Ecto neural progenitor cell (in vitro differentiated cells): ENCODE measurements at places on chromosomes 2 and 18.

GRCh38 chr2:47026748-47027534 is 111.3 kb upstream of the MCFD2 start:
- DNase-seq: no peak

DNA sequence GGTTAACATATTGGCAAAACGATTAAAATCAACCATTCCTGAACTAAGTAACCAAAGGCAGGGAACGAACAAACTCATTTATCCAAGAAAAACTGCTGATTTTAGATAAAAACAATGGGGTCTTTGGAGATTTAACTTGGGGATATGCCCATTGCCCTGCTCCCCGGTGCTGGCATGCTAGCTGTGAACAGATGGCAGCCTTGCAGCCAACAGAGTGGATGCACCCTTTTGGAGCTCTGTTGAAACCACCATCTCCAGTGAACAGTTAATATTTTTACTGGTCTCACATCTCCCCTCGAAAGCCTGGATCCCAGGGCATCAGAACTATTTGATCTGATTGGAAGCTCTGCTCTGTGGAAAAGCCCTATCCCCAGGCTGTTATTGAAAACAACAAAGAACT is 303.1 kb downstream of the TGIF1 start:
- DNase-seq: no peak

- no peak for DNase-seq
These were observed 14.3 kb downstream of the HTR2B start for GRCh38 chr2:231110551-231110950.

DNA sequence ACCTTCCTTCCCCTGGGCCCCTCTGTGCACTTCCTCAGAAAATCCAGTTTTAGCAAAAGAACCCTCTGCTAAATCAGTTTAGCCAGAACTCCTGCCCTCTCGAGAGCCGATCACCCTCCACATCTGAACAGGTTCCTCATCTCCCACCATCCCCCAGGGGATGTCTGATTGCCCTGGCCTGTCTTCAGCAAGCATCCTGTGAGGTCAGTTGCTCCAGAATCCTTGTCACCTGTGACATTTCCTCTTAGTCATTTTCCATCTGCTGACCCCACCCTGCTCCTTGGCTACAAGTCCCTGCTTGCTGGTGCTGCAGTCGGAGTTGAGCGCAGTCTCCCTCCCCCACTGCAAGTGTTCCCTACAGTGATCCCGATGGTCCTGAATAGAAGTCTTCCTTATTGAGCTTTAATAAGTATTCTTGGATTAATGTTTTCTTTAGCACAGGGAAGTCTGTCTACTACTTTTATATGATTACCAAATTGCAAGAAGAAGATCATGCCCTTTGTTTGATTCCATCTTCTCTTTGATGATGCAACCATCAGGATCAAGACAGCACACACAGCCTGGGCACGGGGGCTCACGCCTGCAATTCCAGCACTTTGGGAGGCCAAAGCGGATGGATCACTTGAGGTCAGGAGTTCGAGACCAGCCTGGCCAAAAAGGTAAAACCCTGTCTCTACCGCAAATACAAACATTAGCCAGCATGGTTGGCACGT is 30.9 kb upstream of the UBE2F start:
- DNase-seq: no peak

DNA sequence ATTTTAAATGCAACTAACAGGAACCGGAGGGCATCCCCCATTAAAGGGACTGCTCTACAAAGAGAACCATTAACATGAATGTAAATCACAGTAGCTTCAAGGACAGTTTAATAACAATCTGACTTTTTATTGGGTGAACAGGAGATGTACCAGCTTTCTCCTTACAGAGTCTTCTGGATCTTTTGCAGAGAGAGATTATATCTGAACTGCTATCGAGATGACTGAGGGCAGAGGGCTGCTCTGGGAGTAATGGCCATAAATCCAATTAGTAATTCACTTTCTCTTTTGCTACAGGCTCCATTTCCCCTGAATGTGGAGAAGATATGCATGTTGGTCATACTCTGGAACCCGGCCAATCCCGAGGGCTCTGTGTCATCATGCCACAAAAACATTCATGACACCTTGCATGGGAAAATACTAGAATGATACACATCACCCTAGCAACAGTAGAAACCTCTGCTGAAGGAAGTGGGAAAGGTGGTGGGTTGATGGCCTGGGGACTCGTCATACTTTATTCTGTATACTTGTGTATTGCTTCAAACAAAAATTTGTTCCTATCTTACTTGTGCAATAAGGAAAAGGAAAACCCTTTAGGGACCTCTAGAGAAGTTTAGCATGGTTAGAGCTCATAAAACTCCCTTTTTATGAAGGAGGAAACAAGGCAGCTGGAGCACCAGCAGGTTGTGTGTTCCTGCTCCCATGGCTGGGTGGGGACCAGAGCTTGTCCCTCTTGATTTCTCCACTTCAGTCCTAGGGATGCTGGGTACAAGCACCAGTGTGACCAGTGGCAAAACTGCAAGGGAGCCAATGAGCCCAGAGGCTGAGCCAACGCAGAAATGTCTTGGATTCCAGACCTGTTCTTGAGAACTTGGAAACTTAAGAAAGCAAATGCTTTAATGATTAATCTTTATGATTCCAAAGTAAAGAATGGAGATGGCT is 26.0 kb downstream of the CTAGE1 start:
- no peak for DNase-seq

GRCh38 chr2:75199428-75200011 is at the start of gene TACR1:
TACR1 (minus strand) TSS chr2:75199520; CDS start chr2:75198934, 586 bp downstream.
- DNase-seq: peak; percentile 78

- no peak for DNase-seq
These were observed 53.0 kb downstream of the LYPD6 start for GRCh38 chr2:149383340-149383739.

DNA sequence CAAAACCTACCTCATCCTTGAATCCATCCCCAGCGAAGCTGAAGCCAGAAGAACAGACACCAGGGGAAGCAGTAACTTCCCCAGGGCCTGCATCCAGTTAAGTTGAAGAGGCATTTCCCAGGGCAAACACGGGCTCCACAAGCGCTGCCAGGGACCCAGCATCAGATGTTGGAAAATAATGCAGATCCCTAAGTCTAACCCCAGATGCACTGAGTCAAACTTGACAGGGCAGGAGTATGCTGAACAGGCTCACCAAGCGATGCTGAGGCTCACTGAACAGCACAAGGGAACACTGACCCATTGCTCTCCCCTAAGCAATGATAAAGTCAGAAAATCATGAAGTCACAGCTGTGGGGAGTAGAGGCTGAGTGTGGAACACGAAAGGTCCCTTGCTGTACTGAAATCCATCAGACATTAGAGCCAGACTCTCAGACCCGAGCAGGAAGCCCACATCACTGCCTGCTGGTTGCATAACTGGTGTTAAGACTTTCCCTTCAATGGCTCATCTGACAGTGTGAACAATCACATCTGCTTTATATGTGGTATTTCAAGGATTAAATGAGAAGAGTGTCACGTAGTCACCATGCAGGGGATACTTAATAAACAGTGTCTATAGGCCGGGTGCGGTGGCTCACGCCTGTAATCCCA is 36.2 kb downstream of the TNS1 start:
- no peak for DNase-seq

- DNase-seq: no peak
These were observed 105.0 kb upstream of the SH3BP4 start for GRCh38 chr2:234846599-234847363.

DNA sequence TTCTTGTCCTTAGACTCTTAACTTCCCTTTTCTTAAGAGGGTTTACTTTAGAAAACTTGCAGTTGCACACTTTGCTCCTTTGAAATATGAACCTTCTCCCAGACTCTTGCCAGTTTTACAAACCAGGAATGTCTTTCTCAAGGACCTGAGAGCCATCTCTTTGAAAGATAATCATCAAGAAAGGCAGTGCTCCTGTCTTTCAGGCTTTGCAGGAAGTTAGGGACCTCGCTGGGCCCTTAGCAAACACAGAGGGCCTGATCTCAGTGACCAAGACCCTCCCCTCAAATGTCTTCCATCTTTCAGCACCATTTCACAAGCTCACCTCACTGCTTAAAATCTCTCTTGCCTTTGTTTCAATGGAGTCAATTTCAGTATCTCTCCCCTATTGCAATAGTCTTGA is 32.0 kb upstream of the NYAP2 start:
- DNase-seq: no peak
